Activated CD8-positive, alpha-beta memory T cell treated with anti-CD3 and anti-CD28 coated beads, Interleukin-2, amount 50 U/mL, for 48 hours (primary cell): ENCODE measurements at places on chromosomes 6 and 20.

DNA sequence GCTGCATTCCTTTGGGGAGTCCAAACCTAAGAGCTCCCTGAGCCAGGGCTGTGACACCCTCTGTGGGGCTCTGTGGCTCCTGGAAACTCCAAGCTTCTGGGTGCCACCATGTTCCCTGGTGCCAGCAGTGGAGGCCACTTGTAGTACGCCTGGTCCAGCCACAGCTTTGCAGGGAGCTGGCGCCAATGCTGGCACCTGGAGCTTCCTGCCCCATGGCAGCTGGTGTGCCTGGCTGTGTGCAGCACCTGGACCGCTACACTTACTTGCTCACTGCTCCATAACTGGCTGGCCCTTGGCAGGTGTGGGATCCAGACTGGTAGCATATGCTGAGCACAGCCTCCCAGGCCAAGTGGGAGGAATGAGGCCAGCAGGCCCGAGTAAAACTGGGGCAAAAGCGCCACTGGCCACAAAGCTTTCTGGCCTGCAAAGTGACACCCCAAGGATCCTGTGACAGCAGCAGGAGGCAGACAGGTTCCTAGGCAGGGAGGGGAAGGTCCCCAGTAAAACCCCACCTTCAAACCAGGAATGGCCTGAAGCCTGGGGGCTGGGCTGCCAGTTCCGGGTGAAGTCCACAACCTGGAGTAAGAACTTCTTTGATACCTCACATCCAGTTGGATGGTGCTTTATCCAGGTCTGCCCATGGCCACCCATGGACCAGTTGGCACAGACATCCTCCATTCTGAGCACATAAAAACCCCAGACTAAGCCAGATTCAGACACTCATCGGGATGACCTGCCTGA lies 461.0 kb downstream of the TBC1D32 start:
- DNase-seq = peak; percentile 34

DNA sequence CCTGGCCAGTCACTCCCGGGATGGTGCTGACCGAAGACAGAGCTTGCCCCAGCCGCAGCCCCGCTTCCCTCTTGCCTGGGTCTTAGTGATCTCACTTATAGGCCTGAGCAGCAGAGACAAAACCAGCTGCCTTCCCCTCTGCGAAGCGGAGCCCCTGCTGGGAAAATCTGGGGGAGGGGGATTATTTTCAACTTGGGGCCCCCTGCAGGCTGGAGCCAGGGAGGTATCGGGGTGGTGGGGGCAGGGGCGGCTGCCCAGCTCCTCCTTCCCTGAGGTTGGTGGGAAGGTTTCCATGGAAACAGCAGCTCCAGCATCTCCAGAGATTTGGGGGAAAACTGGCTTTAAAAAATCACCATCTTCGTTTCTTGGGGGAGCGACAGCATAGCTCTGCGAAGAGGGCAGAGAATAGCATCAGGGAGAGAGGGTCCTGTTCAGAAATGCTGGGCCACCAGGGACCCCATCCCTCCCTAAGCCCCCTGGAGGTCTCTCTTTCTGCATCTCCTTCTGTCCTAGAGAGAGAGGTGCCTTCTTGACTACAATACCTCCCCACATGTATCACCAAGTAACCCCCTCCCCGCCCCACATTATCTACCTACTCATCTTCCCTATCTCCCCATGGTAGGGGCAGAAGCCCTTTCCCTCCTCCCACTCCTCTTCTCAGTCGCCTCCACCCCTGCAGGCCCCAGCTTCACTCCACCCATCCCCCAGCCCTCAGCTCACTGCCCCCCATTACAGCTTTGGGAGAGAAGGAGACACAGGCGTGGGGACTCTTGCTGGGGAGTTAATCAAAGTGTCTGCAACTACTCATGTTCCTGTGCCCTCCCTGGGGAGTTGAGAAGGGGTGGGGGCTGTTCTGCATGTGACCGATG lies 88.4 kb upstream of the CCDC167 start:
- no peak for DNase-seq

GRCh38 chr6:138572167-138572875 lies 73.0 kb upstream of the NHSL1 start:
- peak; percentile 53 for DNase-seq

DNA sequence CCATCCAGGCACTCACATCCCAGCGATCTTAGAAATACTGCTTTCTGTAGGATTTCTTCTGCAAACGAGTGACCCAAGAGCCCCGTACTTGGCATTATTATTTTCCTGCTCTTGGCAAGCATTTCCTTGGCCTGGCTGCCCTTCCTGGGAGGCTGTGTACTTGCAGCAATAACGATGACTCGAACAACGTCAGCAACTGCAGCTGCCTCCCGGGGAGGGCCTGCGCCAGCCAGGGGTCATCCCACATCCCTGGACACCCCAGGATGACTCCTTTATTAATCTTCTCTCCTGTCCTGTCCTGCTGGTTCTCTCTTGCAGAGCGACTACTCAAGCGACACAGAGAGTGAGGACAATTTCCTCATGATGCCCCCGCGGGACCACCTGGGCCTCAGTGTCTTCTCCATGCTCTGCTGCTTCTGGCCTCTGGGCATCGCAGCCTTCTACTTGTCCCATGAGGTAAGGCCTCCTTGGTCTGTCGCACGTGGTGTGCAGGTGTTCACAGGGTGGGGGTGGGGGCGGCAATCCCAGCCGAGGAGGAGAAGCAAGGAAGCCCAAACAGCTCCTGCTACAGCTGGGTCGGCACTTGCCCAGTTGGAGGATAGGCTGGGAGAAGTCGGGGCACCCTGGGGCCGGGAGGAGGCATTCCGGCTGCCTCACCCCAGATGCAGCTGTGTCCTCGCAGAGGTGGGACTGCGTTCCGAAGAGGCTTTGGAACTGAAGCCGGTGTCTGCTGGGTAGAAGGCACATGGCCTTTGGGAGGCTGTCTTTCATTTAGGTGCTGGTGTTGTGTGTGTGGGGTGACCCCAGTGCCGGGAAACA lies 115.3 kb downstream of the SYNDIG1 start:
- no peak for DNase-seq

- peak; percentile 44 for DNase-seq
Observed at GRCh38 chr20:4046311-4046924, 31.1 kb upstream of the RNF24 start.
